ENCODE measurements at places on chromosomes 2 and 18. TPM values are rescaled to one million over a fixed set of nuclear protein-coding genes. Genes with fewer than 3 reads are reported as not detected.

CASP8 gene
- total RNA-seq, result 29.2 TPM

DNA sequence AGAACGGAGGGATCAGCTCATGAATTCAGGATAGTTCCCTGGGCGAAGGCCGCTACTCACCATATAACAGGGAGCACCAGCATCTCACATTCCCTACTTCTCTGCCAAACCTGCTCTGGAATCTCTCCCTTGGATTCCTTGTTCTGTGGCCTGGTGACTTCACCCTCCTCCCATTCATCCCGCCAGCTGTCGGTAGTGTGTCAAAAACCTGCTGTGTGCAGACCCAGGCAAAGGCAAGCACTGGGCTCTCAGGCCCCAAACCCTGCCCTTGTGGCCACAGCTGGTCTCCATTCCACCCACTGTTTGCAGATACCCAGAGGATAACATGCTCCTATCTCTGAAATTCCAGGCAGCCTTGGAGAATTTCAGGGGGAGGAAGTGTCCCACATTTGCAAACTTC is 151.6 kb downstream of the CAPN13 start:
- DNase-seq, result no peak

- no peak for DNase-seq
Observed at GRCh38 chr2:70201225-70201768, 10.5 kb upstream of the C2orf42 start.

DNA sequence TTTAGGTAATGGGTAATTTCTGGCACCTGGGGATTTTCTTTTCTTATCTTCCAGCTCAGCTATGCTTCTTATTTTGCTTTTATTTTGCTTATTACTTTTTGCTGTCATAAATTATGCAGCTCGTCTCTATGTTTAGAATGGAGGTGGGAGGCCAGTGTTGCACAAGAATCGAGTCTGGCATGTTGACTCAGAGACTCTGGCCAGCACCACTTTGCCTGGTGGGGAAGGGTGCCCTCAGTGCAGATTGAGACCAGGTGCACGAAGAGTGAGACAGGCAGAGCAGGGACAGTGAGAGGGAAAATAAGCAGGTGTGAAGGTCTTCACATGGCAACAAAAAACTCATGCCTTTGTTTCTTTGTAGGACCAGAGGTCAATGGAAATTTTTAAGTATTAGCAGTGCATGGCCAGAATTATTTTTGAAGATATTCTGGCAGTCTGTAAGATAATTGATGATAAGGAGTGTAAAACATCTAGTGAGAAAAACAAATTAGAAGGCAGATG is 59.2 kb upstream of the SLC5A7 start:
- DNase-seq, result no peak

GRCh38 chr18:5238371-5238976 is 41.4 kb upstream of the AKAIN1 start:
- DNase-seq, result no peak

- peak; percentile 79 for DNase-seq
Observed at GRCh38 chr2:241031436-241032165, 33.2 kb downstream of the SNED1 start.

- no peak for DNase-seq
Observed at GRCh38 chr18:44342162-44342561, 338.5 kb upstream of the SETBP1 start.

RGPD3 gene
- 0.25 TPM for total RNA-seq

DNA sequence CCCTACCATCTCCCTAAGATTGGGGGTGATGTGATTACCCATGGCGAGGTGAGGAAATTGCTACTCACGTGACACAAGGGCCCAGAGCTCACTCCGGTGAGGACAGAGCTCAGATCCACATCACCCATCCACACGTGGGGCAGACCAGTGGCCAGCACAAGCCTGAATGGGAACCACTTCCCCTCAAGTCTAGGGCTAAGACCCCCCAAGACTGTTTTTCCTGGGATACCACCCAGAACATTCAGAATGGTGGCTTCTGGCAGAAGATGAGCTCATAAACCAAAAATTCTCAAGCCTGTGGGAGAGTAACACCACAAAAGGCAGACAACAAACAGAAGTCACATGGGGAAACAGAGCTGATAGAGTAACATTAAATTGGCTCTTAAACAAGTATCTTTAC is 321.4 kb downstream of the ALK start:
- no peak for DNase-seq

DNA sequence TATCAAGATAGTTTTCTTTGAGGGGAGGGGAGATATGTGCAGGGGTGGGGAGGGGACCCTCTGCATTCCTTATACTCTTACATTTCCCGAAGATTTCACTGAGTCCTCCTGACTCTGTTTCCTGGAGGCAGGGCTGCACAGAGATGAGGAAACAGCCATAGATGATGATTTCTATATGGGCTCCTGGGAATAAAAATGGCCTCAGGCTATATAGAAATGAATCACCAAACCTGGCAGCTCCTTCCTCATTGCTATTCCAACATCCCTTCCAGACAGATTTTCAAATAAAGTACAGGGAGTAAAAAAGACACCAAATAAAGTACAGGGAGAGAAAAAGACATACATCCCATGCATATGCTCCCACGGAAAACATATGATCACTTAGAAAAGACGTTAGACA is 474.8 kb upstream of the RAB6C start:
- DNase-seq, result no peak

GRCh38 chr18:55875371-55875901 is 287.4 kb upstream of the TCF4 start:
- no peak for DNase-seq

LNPK gene
- total RNA-seq, result 32.7 TPM

- no peak for DNase-seq
Observed at GRCh38 chr18:58417752-58418151, 211.1 kb downstream of the ALPK2 start.

GRCh38 chr2:126659562-126660467 is 3.9 kb downstream of the GYPC start:
- no peak for DNase-seq

GRCh38 chr2:218318241-218318640 is 25.9 kb upstream of the TMBIM1 start:
- no peak for DNase-seq

DNA sequence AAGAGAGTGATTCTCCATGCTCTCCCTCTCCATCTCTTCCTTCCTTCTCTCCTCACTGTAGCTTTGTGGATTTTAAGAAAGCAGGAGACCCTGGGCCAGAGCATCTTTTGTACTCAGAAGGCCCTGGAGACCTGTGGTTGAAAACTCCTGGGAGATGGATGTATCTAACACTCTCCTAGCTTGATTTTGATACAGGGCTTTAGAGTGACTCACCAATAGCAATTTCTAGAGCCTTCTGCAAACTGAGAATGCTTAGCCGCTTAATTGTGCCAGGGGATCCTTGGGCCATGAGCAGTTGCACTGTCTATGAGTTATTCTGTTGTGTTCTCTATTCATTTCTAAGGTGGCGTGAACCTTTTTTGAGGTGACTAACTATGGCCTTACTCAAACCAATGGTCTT is 17.7 kb downstream of the HOXD1 start:
- DNase-seq, result no peak

DNA sequence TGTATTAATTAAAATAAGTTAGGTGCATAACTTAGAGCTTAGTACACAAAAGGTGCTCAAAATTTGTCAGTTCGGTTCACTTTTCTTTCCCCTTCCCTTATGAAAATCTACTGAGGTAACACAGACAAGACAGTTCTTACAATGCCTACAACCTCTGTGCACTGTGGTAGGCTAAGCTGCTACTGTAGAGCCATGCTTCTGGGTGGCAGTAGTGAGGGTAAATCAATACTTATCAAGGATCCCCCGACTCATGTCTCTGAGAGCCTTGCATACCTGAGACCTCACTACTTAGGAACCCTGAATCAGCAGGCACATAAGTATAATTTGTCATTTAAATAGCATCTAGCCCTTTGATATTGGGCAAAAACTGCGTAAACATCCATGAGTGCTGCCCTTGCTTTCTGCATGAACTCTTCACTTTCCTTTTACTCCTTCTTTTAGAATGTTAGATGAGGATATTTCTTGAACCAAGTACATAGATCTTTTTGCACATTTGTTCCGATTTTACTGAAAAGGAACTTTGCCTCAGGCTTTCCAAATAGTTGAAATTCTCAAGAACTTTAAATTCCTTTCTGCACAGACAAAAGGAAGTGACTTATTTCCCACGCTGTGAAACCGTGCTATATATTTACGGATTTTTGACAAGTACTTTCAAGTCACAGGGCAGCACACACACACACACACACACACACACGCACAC is 234.4 kb downstream of the TRIB2 start:
- DNase-seq, result no peak

- no peak for DNase-seq
Observed at GRCh38 chr2:58620896-58621295, 379.8 kb upstream of the FANCL start.

- no peak for DNase-seq
Observed at GRCh38 chr18:59923539-59924196, 23.9 kb downstream of the PMAIP1 start.

HSBP1L1 gene
- 32.2 TPM for total RNA-seq

TNS1 gene
- total RNA-seq, result 216 TPM

GRCh38 chr2:238160206-238161129 is 1.7 kb downstream of the ERFE start:
- DNase-seq, result no peak

CD226 gene
- 6.4 TPM for total RNA-seq

- DNase-seq, result no peak
Observed at GRCh38 chr2:160279813-160280465, 79.9 kb upstream of the ITGB6 start.

DNA sequence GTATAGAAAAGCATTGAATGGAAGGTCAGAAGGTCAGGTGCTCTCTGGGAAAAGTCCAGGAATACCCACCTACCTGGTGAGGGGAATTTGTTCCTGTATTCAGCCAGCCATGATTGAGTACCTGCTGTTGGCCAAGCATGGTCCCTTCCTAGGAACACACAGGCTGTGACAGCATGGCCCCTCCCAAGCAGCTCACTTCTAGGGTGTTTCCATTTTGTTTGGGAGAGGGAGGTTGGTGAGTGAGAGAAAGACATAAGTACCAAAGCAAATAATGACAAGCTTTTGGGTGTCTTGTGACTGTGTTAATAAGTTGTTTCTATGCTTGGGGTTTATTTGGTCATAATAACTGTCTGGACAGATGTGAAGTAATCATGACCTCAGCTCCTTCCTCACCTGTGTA is 46.3 kb downstream of the CABLES1 start:
- DNase-seq, result no peak

- DNase-seq, result no peak
Observed at GRCh38 chr2:240569998-240570530, 1.8 kb downstream of the RNPEPL1 start.

EML6 gene
- 1.7 TPM for total RNA-seq

DNA sequence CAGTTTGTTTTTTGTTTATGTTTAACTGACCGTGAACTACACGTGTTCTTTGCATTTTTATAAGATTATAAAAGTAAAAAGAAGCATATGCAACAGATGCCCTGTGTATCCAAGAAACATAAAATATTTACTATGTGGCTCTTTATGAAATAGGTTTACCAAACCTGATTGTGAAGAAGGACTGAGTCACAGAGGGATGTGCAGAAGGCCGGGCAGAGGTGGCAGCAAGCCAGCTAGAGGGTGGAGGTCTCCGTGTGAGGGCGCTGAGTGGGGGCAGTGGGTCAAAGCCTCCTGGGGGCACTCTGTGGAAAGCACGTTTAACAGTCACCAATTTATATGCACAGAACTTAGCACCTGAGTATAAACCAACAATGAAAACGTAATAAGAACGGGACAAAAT is 97.2 kb downstream of the TMEM18 start:
- DNase-seq, result no peak

GRCh38 chr2:55047677-55048299 is 2.5 kb downstream of the RTN4 start:
- no peak for DNase-seq

PCBP1 gene
- total RNA-seq, result 210 TPM

DNA sequence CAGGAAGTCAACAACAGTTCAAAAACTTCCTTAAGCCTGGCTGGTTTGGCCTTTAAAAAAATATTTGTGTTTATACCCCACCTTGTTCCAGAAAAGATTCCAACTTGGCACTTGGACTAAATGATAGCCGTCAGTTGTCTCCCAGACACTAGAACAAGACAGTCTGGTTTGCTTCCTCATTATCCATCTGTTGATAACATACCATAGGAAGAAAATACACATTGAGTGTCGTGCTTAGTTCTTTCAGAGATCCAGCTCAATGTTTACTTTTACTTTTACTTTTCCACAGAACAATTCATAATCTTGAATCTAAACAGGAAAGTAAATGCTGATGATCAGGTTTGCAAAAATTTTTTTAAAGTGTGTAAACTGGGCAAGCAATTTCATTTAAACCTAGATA is 2.4 kb upstream of the VPS54 start:
- no peak for DNase-seq

- no peak for DNase-seq
Observed at GRCh38 chr2:95296011-95296410, 1.1 kb upstream of the KCNIP3 start.

DNA sequence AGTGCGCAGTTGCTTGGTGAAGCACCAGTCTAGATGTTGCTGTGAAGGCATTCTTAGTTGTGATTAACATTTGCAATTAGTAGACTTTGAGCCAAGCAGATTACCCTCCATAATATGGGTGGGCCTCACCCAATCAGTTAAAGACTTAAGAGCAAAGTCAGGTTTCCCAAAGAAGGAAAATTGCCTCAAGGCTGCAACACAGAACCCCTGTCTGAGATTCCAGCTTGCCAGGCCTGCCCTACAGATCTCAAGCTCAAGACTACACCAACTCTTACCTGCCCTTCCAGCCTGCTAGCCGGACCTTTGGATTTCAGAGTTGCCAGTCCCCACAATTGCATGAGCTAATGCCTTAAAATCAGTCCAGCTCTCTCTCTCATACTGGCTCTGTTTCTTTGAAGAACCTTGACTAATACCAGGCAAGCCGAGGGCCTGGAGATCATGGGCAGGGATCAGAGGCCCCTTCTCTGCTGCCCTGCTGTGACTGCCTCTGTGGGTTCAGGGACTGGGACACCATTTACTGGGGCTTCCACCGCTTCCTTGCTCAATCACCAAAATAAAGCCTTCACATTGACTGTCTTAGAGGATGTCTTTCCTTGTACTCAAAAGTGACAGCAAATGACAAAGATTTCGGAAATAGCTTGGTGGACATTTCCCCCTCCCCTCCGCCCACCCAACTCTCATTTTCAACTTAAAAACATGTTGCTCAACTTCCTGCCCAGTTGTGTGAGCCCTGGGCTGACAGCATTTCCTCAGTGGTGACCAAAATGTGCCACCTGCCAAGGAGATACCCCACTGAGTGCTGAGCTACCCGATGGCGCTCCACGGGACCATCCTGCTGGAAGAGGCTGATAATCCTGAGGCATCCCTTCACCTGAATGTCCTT is 86.7 kb downstream of the GALNT14 start:
- no peak for DNase-seq

DNA sequence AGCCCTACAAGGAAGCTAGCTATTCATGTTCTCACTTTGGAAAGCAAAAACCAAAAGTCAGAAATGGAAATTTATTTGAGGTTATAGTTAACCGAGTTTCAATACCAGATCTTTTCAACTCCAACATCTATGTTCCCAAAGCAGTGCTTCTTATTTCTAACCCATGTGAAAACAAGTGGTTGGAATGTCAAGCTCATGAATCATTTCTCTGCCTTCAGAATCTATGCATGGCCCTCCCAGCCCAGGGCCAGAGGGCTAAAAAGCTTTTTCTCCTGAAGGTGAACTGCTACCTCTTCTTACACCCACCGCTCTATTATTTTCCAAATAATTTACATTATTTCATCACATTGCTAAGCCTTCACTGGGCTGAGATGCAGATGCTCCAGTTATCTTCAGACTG is 158.4 kb downstream of the SP3 start:
- DNase-seq, result no peak

Data from vagina (tissue), 2 donors.